ENCODE measurements at places on chromosomes 5 and 9. TPM values are rescaled to one million over a fixed set of nuclear protein-coding genes. Genes with fewer than 3 reads are reported as not detected.

Gene CXCL14
- polyA plus RNA-seq: 10.4 TPM

Gene BTNL8
- polyA plus RNA-seq: 0.49 TPM

Gene IL5
- polyA plus RNA-seq: not detected

Gene PKD2L2
- polyA plus RNA-seq: not detected

Gene C9orf153
- 0.07 TPM for polyA plus RNA-seq

Gene TSTD2
- 5.4 TPM for polyA plus RNA-seq

Gene FGF10
- polyA plus RNA-seq: 0.12 TPM

Gene FAM169A
- 0.83 TPM for polyA plus RNA-seq

Gene DDX4
- not detected for polyA plus RNA-seq

Gene CCNJL
- 0.42 TPM for polyA plus RNA-seq

Gene DNAJC25
- 15.6 TPM for polyA plus RNA-seq

Gene WNK2
- 0.65 TPM for polyA plus RNA-seq

Gene ST8SIA4
- polyA plus RNA-seq: 0.35 TPM

Gene KCNN2
- polyA plus RNA-seq: 2.9 TPM

Gene PAM
- 12.2 TPM for polyA plus RNA-seq

Gene IL33
- 13.6 TPM for polyA plus RNA-seq

Gene LECT2
- polyA plus RNA-seq: 27.4 TPM

Gene FAM81B
- polyA plus RNA-seq: not detected

Gene TCOF1
- 4.4 TPM for polyA plus RNA-seq
